Renal cortical epithelial cell (primary cell): ENCODE measurements at places on chromosomes 12 and 14. TPM values are rescaled to one million over a fixed set of nuclear protein-coding genes. Genes with fewer than 3 reads are reported as not detected.

Gene RAD51AP1
- total RNA-seq = 3.1 and 17.4 TPM in 2 replicates

Gene FAM186B
- 0.30 and 0.35 TPM in 2 replicates for total RNA-seq

Gene C12orf42
- total RNA-seq = not detected in 2 replicates

Gene LRP1-AS
- not detected in 2 replicates for total RNA-seq

Gene A2ML1
- total RNA-seq = 0.35 TPM in 1 of 2 replicates, not detected in the other

Gene NKX2-1
- total RNA-seq = not detected in 2 replicates

Gene TMEM229B
- 0.69 and 3.9 TPM in 2 replicates for total RNA-seq
